ENCODE measurements at places on chromosomes 1 and 21.

DNA sequence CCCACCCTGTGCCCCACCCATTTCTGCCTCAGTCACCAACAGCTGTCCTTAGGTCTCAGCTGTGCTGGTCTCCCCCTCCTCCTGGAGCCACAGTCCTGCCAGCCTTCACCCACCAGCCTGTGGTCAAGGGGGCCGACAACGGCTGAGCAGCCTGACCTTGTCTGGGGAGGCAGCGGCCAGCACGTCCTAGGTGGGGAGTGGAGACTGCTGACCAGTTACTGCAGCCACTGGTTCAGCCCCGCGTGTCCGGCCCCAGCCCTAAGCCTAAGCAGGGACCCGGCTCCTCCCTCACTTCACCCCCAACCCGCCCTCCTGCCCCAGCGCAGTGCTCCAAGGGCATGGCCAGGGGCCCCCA, 79.2 kb downstream of the MORN1 start:
- DNase-seq, result no peak

GRCh38 chr1:45820173-45820572, 16.8 kb downstream of the MAST2 start:
- no peak for DNase-seq

DNA sequence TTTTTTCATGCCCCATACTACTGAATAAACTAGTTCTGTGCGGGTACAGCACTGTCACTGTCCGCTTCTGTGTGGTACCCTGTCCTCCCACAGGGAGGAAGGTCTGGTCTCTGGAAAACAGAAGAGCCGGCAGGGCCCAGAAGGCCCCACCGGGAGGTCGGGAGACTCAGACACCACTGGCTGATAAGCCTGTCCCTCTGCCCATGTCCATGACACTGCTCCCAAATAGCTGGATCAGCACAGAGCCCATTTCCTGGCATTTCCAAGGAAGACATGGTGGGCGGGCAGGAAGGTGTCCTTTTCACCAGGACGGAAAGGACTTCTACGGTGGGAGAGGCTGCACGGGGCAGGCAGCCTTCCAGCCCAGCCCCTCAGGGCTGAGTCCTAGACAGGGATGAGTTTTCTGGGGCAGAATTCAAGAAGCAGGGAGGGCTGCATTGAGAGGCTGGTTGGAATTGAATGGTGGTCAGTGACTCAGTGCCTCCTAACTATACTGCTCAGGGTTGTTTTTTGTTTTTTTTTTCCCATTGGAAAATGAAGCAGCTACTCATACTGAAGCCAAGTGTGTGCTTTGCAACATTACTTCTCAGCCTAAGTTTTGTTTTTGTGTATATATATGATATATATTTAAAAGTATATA, 7.1 kb downstream of the PSRC1 start:
- no peak for DNase-seq

GRCh38 chr1:182083851-182084486, 22.5 kb upstream of the ZNF648 start:
- DNase-seq, result no peak

- DNase-seq, result no peak
These were observed 29.6 kb upstream of the LRRC8D start for GRCh38 chr1:89791064-89791726.

- DNase-seq, result no peak
These were observed 2.4 kb upstream of the E2F2 start for GRCh38 chr1:23533246-23534023.

- no peak for DNase-seq
These were observed 193.2 kb downstream of the DHRS3 start for GRCh38 chr1:12424793-12425192.

- DNase-seq, result no peak
These were observed 60.9 kb downstream of the SIPA1L2 start for GRCh38 chr1:232568906-232569553.

DNA sequence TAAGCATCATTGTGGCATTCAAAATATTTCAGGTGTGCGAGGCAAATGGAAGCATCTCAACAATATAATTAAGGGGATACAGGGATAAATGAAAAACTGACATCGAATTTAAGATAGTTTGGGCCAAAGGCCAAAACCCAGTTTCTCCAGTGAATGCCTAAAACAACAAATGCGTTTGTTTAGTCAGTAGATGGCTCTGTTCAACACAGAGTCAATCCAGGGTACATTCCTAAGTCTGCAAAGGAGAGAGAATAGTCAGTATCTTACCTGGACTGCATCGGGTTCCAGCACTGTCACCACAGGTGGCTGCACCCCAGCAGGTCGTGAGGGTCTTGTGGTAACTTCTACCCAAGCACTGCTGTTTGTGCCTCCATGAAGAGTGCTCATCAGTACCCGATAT, 321.1 kb downstream of the KCTD3 start:
- peak; percentile 14 for DNase-seq

DNA sequence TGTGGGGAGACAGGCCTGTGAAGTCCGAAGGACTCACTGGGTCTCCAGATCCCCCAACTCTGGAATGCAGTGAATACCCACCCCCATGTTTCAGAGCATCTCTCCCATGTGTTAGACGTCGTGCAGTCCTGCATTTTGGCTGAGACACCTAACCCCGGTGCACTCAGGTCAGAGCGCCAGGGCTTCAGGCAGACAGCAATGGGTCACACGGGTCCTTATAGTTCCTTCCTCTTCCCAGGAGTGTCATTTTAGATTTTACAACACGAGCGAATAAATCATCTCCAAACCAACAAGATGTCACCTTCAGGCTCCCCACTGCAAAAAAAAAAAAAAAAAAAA, 5.1 kb downstream of the PRRX1 start:
- DNase-seq, result no peak

DNA sequence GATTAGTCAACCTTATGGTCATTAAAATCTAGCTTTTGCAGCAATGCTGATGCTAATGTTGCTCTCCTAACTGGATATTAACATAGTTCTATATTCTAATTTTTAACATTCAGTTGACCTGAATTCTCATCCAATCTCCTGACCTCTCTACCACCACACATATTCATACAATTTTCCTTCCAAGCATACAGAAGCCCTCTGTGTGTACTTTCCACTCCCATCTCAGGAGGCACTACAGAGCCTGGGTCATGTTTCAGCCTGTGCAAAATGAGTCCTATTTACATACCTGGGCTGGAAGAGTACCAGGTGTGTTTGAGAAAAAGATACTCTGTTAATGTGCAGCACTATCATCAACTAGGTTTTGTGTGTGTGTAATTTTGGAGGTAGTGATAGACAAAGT, 486.3 kb downstream of the NEGR1 start:
- DNase-seq, result no peak

DNA sequence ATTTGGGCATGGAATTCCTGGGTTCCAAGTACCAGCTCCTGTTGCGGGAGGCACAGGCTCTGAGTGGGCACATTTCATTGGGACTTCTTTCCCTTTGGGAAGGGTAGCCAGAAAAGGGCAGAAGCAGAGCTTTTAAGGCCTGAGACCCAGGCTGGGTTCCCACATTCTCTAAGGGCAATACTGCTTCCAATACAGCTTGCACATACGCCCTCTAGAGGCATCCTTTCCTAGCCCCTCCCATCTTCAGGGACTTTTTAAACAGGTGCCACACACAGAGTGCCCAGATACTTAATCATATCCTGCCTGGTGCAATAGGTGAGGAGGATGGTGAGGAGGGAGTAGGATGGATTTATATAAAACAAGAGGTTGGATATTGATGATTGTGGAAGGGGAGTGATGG, 5.7 kb downstream of the GPR88 start:
- no peak for DNase-seq

- DNase-seq, result no peak
These were observed 63.1 kb downstream of the APP start for GRCh38 chr21:26107429-26107828.

- no peak for DNase-seq
These were observed 98.3 kb upstream of the SLC2A1 start for GRCh38 chr1:43056981-43057391.

- no peak for DNase-seq
These were observed 111.1 kb upstream of the COA6 start for GRCh38 chr1:234262007-234262753.

All from NCI-H1694 (cell line).